Activated gamma-delta T cell (primary cell): ENCODE measurements at places on chromosomes 16 and 17.

DNA sequence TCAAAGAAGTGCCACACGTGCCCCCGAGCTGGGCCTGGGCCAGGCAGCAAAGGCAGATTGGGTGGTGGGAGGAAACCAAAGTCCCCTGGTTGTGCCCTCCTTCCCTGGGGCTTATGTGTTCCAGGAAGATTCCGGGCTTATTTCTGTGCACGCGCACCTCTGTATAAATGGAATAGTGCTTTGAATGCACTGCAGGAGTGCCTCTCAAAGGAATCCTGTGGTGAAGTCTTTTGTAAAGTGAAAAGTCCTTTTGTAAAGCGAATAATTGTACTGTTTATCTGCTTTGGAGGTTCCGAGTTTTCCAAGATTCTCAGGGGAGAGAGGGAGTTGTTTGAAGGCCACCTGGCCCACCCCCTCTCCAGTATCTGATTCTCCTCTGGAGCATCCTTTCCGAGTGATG is 26.8 kb downstream of the C17orf75 start:
- no peak for DNase-seq

GRCh38 chr16:57019746-57020145 is 30.4 kb downstream of the NLRC5 start:
- DNase-seq: no peak

DNA sequence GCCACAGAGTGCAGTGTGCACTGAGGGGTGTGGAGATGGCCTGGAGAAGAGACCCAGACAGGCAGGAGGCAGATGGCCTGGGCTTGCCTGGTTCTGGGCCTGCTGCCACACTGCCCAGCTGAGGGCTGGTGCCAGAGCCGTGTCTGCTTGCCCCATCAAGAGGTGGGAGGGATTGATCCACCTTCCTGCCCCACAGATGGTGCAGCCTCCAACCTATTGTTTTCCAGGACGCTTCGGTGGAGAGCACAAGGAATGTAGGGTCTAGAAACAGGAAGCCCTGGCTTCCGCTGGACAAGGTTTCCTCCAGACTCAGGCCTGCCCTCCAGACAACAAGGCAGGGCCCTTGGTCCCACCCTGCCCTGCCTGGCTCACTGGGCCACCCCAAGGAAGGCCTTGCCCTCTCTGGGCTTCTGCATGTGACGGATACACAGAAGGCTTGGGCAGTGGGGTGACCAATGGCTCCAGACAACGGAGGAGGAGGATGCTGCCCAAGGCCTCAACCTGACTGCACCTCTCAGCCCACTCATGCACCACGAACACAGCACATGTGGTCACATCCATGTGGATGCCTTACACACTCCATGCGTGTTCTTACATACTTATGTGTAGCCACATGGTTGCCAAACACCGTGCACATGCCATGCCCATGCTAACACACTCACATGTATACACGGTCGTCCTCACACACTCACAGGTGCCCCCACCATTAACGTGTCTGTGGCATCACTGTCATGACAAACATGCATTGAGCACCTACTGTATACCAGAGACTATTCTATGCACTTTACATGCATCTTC is 6.5 kb upstream of the CDH5 start:
- no peak for DNase-seq

DNA sequence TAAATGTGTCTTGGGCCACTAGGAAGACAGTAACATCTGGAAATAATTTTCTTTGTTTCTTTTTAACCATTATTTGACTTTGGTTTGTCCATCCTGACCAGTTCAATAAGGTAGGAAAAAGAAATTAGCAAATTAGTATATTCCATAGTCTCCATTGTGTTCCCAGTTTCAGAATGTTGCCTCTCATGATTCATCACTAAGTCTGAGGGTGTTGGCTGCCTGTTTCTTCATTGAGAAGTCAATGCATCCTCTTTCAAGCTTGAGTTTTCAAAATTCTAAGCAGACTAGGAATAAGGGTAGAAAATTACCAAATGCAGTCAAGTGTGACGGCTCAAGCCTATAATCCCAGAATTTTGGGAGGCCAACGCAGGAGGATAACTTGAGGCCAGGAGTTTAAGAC is 41.9 kb downstream of the ZFHX3 start:
- DNase-seq: no peak

DNA sequence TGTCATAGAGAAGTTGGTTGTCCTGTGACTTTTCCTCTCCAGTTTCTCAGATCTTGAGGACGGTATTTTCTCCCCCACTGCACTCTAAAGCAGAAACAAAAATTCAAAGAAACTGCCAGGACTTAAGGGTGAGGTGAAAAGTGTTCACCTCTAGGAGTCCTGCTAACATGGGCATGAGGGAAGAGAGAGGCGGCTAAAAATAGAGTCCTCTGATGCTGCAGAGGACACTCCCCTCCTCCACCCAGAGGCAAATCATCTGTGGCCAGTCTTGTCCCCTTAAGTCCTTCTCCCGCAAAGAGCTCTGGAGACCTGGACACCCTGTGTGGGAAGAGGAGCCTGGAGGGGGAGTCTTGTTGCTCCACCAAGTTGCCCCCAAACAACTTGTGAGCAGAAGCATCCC is 4.7 kb upstream of the DDX19A start:
- no peak for DNase-seq

- DNase-seq: no peak
Measured at GRCh38 chr16:52586159-52586558, 39.2 kb upstream of the TOX3 start.

- no peak for DNase-seq
Measured at GRCh38 chr17:19339341-19339815, 23.1 kb downstream of the B9D1 start.

GRCh38 chr16:22638393-22639206 is 127.9 kb downstream of the NPIPB5 start:
- DNase-seq: no peak

DNA sequence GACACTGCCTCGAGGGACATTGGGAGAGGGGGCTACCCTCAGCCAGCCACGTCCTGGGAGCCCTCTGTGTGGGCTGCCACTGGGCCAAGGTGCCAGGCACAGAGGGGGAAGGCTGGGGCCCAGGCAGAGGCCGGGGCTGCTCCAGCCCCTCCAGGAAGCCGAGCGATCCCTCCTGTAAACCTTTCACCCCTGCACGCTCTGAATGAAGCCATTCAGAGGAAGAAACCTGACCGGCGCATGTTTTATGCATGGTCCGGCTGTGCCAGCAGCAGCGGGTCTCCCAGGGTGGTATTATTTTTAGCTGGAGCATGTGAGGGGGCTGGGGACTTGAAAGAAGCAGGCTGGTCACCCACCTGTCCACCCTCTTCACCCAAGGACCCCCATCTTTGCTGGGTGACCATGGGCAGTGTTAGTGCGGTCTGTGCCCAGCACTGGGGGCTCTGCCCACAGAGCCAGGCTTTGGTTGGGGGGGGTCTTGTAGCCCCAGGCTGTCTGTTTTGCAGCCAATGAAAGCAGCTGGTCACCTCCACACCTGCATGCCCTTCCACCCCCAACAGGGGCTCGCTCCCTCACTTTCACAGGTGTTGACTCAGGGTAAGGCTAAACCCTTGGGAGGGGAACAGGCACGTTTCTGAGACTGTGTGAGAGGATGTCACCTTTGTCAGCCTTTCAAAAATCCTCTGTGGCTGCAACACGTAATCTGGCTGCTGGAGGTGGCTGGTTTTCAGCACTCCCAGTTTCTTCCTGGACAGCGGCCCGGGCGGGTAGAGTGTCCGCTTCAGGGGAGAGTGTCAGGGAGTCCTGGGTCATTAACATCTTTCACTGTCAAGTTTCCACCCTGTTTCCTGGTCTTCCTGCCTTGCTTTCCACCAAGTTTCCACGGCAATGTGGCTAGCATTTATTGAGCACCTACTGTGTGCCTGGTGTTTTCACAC is 77.1 kb upstream of the BRD7 start:
- DNase-seq: no peak

DNA sequence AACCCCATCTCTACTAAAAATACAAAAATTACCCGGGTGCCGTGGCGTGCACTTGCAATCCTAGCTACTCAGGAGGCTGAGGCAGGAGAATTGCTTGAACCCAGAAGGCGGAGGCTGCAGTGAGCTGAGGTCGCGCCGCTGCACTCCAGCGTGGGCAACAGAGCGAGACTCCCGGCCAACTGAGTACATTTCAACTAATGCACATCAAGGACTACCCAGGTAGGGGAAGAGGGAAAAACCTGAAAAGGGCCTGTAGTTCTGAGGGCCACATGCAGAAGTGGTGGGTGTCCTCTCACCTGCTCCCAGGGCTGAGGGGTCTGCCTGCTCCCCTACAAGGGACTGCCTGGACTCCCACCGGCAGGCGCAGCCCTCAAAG is 584 bp upstream of the SLC16A5 start:
- no peak for DNase-seq

GRCh38 chr17:37092701-37093100 is 143.9 kb downstream of the AATF start:
- DNase-seq: no peak

- no peak for DNase-seq
Measured at GRCh38 chr17:47190243-47190642, 1.1 kb upstream of the CDC27 start.

- DNase-seq: no peak
Measured at GRCh38 chr16:85918436-85918835, 19.5 kb downstream of the IRF8 start.

GRCh38 chr16:89958068-89958467 is 9.5 kb downstream of the DEF8 start:
- no peak for DNase-seq

- no peak for DNase-seq
Measured at GRCh38 chr16:24977678-24978075, 37.5 kb downstream of the ARHGAP17 start.

GRCh38 chr17:32727681-32728080 is 149.2 kb downstream of the MYO1D start:
- DNase-seq: no peak

DNA sequence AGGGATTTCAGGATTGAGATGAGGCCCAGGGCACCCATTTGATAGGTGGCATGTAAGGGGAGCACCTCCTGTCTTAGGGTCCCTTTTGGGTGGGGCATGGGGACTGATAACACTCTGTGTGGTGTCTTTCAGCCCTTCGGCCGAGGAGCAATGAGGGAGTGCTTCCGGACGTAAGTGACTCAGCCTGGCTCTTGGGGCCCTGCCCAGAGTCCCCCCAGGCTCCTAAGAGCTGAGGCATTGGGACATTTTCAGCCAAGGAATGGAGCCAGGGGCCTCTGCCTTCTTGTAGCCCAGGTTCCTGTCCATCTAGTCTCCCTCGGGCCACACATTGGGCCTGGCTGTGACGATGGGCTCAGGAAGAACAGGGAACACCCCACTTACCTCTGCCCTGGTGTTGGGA is 44.4 kb downstream of the EEF2K start:
- no peak for DNase-seq

- DNase-seq: no peak
Measured at GRCh38 chr16:68833251-68833650, 10.1 kb upstream of the TANGO6 start.

DNA sequence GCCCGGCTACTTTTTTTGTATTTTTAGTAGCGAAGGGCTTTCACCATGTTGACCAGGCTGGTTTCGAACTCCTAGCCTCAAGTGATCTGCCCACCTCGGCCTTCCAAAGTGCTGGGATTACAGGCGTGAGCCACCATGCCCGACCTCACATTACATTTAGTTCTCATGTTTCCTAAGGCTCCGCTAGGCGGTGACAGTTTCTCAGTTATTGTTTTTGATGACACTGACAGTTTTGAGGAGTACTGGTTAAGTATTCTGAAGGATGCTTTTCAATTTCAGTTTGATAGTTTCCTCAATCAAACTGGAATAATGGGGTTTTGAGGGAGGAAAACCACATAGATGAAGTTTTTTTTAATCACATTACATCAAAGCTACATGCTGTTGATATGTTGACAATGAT is 1028.5 kb downstream of the CDH8 start:
- no peak for DNase-seq

DNA sequence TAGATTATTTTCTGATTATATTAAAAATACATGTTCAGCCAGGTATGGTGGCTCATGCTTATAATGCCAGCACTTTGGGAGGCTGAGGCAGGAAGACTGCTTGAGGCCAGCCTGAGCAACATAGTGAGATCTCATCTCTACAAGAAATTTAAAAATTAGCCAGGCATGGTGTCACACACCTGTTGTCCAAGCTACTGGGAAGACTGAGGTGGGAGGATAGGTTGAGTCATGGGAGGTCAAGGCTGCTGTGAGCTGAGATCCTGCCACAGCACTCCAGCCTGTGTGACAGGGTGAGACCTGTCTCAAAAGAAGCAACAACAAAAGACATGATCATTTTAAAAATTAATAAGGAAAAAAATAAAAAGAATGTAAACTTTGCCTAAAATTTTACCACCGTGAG is 40.7 kb downstream of the PRAC1 start:
- DNase-seq: no peak

DNA sequence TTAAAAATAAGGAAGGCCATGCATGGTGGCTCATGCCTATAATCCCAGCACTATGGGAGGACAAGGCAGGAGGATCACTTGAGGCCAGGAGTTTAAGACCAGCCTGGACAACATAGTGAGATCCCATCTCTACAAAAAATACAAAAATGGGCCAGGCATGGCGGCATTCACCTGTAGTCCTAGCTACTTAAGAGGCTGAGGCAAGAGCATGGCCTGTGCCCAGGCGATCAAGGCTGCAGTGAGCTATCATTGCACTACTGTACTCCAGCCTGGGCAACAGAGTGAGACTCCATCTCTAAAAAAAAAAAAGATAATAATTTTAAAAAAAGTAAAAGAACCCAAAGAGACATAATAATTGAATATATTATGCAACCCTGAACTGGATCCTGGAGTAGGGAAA is 83.6 kb upstream of the ZNF423 start:
- no peak for DNase-seq

DNA sequence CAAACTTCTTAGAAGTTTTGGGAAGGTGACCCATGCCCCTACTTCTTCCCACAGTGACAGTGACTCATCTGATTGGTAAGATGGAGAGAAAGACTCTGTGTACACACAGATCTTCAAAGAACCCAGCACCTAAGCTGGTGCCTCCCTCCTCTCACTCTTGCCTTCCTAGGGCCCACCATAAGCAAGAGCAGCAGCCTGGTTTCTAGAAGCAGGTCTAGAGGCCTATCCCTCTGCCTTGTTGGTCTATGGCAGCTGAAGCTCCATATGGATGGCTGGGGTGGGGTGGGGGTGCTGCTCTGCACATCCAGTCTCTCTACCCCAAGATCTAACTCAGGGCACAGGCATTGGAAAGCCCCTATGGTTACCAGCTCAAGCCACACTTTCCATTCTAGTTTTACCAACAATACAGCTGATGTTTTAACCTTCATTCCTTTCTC is 47.5 kb downstream of the STAT3 start:
- no peak for DNase-seq

DNA sequence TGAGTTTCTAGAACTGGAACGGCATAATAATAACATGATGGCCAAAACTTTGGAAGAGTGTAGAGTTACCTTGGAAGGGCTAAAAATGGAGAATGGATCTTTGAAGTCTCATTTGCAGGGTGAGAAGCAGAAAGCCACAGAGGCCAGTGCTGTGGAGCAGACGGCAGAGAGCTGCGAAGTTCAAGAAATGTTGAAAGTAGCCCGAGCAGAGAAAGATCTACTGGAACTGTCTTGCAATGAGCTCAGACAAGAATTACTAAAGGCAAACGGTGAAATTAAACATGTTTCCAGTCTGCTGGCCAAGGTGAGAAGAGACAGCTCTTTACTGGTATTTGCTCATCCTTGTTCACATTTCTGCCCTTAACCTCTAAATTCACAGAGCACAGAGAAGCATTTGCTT is 196.4 kb downstream of the SPECC1 start:
- no peak for DNase-seq

- DNase-seq: no peak
Measured at GRCh38 chr16:2795395-2796143, 2.7 kb upstream of the PRSS41 start.
